ENCODE measurements at places on chromosomes 7 and 10.

DNA sequence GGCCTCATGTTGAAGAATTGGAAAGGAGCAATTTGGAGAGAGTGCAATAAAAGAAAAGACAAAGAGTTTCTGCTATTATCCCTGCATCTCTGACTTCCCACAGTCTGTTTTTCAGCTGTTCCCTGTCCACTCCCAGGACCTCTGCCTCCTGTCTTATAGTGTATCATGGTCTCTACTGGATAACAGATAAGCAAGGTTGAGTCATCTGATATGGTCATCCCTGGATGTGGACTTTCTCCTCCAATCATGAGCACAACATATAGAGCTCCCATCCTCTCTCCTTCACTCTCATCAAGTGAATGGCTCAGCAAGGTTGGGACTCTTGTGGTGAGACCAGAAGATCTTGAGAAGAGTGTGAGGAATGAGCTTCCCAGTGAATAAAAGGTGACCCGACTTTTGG, 123.1 kb downstream of the PLCE1 start:
- DNase-seq = no peak

DNA sequence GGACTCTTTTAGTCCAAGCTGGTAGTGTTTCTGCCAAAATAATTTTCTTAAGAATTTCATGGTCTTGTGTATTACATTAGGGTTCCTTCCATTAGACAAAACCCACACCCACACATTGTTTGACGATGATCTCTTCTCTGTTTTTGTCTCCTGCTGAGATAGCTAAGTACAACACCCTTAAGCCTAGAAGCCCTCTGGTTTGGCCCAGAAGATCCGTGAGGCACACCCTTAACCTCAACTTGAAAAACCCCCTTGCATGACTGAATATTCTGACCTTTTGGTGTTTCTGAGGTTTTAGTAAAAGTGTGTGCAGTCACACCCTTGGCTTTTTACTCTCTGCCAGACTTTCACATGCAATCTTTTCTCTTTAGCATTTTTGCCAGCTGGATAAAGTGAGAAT, 29.3 kb upstream of the ERCC6 start:
- DNase-seq = no peak

GRCh38 chr7:25356534-25357151, 128.4 kb upstream of the NPVF start:
- no peak for DNase-seq

DNA sequence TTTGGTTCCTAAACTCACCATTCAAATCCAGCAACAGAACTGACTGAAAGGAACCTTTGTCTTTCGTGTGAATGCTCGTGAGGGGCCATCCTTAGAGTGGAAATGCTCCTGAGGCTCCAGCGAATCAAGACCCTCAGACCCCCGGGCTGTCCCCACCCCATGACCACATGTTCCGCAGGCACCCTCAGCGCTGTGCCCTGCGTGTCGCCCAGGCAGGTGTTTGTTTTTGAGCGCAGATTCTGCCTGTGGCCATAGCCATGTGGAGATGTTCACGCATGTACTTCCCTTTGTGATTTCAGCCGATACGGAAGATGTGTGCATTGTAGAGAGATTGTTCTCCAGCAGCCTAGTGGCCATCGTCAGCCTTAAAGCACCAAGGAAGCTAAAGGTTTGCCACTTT, 24.2 kb downstream of the WIPI2 start:
- no peak for DNase-seq

- DNase-seq = no peak
These were observed 266.5 kb downstream of the HGF start for GRCh38 chr7:81503336-81503735.

DNA sequence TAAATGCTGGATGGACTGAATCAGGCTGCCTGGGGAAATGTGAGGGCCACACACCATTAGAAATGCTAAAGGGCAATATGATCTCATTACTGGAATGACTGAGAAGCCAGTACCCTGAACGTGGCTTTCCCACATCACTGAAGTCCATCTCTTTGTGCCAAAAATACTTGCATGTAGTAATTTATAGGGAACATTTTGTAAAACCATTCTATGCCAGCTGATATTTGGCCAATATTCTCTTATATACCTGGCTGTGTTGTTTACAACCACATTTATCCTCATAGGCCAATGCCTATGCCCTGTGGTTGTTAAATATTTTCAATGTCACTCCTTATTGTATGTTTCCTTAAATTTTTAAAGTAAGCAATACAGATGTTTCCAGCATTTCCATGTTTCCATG, 111.6 kb downstream of the C10orf90 start:
- DNase-seq = no peak

GRCh38 chr10:110857265-110858171, 14.2 kb upstream of the PDCD4 start:
- DNase-seq = no peak

DNA sequence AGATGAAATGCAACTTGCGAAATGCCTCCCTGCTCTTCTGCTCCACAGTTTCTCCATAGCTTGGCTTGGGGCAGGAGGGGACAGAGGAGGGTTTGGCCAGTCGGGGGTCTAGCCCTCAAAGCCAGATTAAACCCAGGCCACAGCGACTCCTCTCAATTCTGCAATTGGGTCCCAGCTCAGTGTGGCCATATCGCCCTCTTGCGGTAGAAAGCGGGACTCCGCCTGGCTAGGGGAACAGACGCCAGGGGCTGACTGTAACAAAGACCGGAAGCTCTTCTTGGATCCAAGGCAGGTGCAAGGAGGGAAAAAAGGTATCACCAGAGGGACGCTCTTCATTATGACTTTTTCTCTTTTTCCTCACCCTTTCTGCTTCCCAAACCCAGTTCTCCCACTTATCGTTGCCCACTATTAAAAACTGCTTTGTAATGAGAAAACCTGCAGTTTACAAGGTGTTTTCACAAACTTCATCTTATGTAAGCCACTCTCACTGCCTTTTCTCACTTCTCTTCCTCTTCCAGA, 36.6 kb upstream of the TNPO3 start:
- peak; percentile 94 for DNase-seq

DNA sequence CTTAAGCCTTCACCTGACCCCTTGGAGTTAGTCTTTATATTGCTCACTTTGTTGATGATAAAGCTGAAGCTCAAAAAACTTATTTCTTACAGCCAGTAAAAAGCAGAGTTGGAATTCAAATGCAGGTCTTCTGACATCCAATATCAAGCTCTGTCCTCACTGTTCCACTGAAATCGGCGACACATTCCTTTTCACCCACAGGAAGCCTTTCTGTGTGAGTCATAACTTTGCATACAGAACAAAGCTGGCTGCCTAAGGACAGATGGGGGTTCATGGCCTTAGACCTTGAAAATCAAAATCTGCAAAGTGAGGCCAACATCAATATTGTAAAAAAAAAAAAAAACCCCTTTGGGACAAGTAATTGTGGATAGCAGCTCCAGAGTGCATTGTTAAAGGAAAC, 21.8 kb upstream of the AKR1B1 start:
- no peak for DNase-seq

GRCh38 chr10:125027871-125028869, 86.2 kb downstream of the ZRANB1 start:
- no peak for DNase-seq

DNA sequence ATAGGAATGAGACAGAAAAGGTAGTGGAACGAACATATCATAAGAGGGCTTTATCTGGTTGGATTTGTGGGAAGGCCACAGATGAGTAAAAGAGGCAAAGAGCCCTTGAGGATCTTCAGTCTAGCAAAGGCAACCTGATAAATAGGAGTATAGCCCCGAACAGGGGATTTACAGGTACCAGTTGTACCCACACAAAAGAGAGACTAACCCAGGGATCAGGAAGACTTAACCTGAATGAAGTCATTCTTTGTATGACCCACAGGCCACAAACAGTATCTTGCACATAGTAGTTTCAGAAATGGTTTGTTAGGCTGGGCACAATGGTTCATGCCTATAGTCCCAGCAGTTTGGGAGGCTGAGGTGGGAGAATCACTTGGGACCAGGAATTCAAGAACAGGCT, 208.2 kb downstream of the ARHGAP21 start:
- no peak for DNase-seq

GRCh38 chr7:2965301-2965700, 78.4 kb downstream of the CARD11 start:
- no peak for DNase-seq

DNA sequence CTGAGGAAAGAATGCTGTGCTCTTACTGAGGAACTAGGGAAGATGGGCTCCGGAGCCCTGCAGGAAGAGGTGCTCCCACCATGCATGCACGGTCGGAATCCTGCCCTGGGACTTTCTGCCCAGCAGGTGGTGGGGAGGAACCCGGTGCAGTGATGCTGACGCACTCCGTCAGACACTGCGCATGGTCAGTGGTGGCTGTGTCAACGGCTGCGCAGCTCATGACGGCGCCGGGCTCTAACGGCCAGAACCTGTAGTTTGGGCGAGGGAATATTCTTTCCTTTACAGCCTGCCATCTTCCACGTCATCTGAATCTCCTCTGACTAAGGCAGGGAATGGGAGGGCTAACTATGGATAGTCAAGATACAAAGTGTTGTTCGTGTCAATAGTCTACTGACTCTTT, 189.2 kb upstream of the MGMT start:
- no peak for DNase-seq

- DNase-seq = no peak
These were observed 175.4 kb downstream of the SKAP2 start for GRCh38 chr7:26688936-26689506.

DNA sequence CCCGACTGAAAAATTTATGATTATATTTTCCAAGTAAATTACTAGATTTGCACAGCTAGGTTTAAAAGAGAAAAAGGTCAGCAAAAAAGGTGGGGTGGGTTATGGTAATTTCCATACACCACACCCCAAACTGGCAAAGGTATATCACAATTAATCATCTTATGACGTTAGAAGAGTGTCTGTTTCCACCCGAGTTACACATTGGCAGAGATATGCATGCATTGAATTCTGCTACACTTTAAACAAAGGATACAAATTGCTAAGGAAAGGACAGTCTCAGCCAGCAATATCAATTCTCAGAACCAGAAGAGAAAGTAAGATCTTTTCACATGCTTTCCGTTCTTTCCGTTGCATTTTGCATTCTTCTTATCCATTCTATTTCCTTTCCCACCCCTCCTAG, 843.3 kb downstream of the GATA3 start:
- no peak for DNase-seq

DNA sequence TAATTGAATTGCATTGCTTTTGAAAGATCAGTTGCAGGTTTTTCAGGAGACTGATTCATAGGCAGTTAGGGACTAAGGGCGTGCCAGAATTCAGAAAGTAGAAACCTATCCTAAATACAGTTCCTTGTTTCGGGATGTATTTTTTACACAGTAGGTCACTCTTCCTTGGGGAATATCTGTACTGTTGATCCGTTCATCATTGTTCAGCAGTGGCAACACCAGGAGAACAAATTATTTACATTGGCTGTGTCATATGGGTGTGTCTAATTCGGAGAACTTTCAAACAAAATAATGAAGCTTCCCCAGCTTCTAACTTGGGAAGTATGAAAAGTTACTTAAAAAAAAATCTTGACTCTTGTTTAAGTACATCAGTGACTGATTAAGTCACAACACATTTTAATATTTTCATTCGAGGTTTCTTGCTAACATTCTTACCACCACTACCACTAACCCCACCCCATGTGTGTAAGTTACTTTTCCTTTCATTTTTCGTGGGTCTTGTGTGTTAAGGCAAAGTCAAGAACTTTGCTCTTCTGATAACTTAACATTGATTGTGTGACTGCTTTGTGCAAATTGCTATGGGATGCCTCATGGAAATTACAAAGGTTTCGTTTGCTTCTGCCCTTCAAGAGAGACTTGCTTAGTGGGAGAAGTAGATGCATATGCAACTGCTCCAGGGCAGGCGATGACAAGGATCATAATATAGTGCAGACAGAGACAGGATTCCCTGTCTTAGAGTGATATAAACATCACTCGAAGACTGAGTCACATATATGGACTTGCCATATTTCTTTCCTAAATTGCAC, 43.8 kb upstream of the RPA3 start:
- no peak for DNase-seq

DNA sequence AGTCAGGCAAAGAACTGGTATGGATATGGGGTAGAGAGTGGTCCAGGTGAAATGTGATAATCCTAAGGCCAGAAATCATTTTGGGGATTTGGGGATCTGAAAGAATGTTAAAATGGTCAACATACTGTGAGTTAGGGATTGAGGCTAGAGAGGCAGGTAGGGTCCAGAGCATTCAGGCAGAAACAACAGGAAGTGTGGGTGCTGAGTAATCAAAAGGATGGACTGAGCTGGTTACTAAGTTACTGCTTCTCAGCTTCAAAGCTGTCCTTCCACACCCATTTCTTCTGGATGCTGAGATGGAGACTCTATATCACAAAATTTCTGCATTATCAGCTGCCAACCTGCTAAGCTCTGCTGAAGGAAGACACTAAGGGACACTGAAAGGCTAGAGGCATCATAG, 30.6 kb upstream of the PRKCQ start:
- DNase-seq = no peak

DNA sequence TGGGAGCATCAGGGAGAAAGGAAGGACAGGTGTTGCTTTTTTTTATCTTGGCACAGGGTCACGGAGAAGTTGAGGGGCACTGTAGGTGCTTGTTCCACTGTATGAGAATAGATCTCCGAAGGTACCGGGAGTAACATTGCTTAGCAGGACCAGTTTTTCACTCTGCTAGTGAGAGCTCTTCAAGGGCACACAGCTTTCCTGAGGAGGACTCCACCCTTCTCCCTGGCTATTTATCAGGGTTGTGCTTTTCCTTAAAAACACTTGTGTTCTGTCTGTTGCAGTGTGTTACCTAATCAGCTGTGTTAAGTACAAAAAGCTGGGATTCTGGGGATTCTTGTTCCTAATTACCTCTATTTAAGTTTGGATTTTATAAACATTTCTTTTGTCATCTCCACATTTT, 160.5 kb downstream of the SND1 start:
- DNase-seq = no peak

DNA sequence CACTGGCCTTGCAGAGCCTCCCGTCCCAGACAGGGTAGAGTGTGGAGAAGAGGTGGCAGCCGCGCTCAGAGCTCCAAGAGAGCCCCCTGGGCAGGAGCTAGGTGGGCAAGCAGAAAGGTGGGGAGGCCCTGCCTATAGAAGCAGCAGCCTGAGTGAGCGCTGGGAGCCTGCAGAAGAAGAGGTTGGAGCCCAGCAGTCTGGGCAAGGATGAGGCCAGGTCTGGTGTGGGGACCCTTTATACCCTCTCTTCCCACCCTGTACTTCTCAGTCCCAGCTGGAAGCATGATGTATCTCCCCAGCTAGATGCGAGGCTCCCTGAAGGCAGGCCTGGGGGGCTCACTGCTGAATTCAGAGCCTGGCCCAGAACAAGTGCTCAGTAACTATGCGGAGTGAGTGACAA, 44.5 kb upstream of the ZMIZ1 start:
- DNase-seq = no peak

GRCh38 chr10:78337646-78338391, 304.2 kb downstream of the RPS24 start:
- no peak for DNase-seq

GRCh38 chr7:21028599-21028998, 241.9 kb upstream of the SP8 start:
- DNase-seq = peak; percentile 3

DNA sequence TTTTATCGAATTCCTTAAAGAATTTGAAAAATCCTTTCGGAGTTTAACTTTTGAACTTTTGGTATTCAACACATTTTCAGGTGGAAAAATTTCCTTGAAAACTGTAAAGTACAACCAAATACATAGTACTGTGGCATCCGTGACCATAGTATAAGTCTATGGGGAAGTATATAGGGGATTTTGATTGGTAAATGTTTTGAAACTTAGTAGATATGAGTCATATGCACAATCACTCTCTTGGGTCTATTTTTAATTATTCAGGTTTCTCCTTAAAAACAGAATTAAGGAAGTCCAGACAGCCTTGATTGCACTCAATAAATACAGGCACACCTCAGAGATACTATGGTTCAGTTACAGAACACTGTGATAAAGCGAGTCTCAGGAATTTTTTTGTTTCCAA, 64.2 kb downstream of the AVL9 start:
- no peak for DNase-seq

GRCh38 chr10:95661818-95662217, 5.3 kb upstream of the ALDH18A1 start:
- no peak for DNase-seq
